ENCODE measurements at places on chromosomes 6 and 20. TPM values are rescaled to one million over a fixed set of nuclear protein-coding genes. Genes with fewer than 3 reads are reported as not detected.

IL17A gene
- total RNA-seq, result not detected

POM121L2 gene
- total RNA-seq, result not detected

KCNK5 gene
- not detected for total RNA-seq

STK35 gene
- total RNA-seq, result 17.7 TPM

ENPP5 gene
- 0.43 TPM for total RNA-seq

LY86 gene
- not detected for total RNA-seq

BMP5 gene
- total RNA-seq, result under 0.01 TPM

GRCh38 chr6:25934156-25934555, 3.7 kb upstream of the SLC17A2 start:
- DNase-seq, result no peak

GRCh38 chr6:83872386-83873118, 13.1 kb downstream of the CYB5R4 start:
- DNase-seq, result no peak

GRCh38 chr6:74596588-74596987, 609.3 kb downstream of the COL12A1 start:
- DNase-seq, result no peak

- peak; percentile 25 for DNase-seq
Observed at GRCh38 chr6:46648869-46649492, 3.6 kb downstream of the CYP39A1 start.

DNA sequence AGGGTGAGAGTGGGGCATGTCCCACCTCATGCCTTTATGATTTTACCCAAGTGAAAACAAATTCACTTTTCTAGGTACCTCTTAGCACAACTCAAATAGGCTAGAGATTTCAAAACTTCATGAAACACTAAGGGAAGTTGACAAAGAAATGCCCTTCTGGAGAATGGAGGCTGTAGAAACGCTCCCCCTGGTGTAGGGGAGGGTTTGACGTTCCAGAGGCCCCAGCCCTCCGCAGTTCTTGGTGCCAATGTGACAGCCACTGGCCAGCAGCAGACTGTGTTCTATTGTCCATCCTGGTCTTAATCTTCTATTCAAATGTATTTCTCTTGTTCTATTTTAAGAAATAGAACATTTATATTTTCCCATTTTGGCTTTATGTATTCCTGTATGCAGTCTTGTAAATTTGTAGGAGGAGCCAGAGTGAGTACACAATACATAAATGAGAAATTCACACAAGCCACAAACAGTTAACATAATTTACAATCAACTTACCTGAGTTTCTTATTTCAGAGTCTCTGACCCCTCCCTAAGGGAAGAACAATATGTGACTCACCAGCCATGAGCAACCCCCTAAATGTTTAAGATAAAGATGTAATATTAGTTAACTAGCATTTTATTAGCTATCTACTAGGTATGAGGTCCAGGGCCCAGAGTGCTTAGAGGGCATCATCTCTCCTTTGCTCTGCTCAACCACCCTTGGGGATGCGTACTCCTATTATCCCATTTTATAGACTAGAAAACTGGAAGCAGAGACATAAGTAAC, 8.8 kb upstream of the MUC21 start:
- DNase-seq, result no peak

DNA sequence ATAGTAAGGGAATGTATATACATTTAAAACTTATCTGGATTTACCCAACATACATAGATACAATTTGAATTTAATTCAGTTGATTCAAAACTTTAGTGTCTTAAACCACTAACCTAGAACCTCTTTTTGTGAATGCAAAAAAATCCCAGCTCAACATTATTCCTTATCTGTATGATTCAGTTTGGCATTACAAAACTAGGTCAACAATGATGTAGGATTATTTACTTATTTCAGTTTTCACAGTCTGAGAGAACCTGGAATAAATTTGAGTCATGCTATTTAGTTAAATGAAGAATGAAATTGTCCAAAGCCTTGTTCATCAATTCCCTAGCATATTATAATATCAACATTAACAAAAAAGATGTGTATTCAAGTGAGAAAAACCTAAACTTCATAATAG, 7.4 kb upstream of the PLCB1 start:
- DNase-seq, result no peak

DNA sequence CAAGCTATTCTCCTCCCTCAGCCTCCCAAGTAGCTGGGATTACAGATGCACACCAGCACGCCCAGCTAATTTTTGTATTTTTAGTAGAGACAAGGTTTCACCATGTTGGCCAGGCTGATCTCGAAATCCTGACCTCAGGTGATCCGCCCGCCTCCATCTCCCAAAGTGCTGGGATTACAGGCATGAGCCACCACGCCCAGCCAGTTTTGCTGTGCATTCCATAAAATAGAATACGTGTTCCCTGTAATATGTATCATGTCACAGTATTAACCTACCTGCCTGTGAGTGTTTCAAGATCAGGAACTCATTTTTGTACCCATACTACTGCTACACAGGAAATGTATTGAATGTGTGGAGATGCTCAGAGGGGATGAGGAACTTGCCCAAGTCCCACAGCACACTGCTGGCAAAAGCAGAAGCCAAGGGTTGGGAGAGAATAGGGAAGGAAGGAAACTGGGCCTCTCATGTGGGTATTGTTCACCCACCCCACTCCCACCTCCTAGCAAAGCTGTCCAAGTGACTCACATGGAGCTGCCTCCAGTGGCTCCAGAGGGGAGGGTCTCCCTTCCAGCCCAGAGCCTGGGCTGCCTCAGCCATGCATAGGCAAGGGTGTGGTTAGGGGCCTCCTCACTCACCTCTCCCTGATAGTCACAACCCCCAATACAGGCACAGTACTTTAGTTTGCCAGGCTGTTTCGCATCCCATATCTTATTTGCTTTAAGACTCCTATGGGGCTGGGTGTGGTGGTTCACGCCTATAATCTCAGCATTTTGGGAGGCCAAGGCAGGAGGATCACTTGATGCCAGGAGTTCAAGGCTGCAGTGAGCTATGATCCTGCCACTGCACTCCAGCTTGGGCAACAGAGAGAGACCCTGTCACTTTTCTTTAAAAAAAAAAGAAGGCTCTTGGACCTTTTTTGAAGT, 9.4 kb downstream of the HM13 start:
- DNase-seq, result no peak

DNA sequence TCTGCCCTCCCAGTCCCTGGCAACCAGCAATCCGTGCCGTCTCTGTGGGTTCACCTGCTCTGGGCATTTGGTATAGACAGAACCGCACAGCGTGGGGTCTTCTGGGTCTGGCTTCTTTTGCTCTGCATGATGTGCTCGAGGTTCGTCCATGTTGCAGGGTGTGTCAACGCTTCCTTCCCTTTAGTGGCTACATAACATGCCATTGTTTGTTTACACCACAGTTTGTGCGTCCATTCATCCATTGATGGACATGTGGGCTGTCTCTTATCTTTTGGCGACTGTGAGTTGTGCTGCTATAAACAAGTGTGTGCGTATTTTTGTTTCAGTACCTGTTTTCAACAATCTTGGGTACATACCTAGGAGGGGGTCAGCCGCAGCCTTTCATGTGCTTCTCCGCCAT, 149.5 kb upstream of the RPS6KA2 start:
- no peak for DNase-seq

DNA sequence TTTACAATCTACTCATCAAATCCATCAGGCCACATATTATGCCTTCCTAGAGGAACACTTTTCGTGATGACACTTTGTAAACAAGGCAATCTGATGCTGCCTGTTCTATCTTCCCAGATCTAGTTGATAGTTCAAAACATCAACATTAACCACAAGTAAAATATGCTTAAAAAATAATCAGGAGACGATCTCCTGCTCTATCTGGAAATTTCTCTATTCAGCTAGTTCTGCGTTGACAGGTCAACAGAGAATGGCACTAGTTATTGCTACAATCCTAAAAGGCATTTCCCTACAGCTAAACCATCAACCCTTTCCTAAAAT, 2.1 kb downstream of the B4GALT5 start:
- DNase-seq, result no peak

GRCh38 chr6:117505311-117505710, 22.8 kb downstream of the DCBLD1 start:
- DNase-seq, result peak; percentile 72

DNA sequence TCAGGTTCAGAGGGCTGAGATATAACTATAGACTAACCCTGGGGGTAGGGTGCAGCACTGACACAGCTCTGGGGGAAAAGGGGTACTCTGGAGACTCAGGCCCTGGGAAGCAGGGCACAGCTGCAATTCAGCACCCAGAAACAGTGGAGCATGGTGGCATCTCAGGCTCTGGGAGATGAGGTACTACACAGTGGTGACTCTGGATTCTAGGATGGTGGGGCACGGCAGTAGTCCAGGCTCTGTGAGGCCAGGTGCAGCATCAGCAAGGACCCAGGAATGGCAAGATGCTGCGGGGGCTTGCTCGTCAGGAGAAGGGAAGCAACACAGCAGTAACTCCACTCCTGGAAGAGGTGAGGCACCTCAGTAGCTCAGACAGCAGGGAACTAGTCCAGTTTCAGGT, 271.5 kb upstream of the MOCS1 start:
- no peak for DNase-seq

- DNase-seq, result no peak
Observed at GRCh38 chr6:69390125-69390524, 406.7 kb downstream of the LMBRD1 start.

DNA sequence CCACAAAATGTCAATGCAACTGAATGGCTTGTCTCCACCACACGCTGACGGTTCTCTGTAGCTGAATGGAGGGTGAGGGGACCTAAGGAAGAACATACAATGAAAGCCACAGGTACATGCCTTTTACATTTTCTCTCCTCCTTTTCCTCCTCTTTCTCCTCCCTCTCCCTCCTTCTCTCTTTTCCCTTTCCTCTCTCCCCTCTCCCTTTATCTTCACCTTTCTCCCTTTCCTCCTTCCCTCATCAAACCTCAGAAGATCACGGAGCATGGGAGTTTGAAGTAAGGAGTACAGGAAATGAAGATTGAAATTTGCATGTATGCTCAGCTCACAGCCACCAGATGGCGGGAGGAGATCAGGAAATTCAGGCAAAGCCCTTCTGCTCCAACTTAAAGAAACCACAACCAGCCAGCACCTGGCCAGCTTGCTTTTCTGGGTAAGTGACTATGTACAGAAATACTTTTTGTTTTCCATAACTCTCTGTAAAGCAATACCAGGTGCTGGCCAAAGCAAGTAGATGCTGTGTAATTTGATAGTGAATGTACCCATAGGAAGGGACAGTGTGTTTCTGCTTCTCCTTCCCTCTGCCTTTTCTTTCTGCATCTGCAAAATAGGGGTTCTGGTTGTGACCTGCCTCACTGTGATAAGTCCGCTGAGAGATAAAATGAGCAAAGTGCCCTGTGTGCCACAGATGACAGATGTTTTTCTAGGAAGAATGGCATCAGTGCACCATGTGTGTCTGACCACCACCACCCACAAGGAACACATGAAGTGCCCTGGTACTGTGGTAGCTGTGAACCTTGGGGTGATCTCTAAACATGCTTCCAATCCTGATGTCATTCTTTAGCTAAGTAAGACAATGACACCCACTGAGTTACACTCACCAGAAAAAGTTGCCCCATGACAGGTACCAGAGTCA, 18.6 kb upstream of the FOXO3 start:
- DNase-seq, result peak; percentile 87

- peak; percentile 14 for DNase-seq
Observed at GRCh38 chr6:161409353-161409752, 135.5 kb upstream of the AGPAT4 start.

DNA sequence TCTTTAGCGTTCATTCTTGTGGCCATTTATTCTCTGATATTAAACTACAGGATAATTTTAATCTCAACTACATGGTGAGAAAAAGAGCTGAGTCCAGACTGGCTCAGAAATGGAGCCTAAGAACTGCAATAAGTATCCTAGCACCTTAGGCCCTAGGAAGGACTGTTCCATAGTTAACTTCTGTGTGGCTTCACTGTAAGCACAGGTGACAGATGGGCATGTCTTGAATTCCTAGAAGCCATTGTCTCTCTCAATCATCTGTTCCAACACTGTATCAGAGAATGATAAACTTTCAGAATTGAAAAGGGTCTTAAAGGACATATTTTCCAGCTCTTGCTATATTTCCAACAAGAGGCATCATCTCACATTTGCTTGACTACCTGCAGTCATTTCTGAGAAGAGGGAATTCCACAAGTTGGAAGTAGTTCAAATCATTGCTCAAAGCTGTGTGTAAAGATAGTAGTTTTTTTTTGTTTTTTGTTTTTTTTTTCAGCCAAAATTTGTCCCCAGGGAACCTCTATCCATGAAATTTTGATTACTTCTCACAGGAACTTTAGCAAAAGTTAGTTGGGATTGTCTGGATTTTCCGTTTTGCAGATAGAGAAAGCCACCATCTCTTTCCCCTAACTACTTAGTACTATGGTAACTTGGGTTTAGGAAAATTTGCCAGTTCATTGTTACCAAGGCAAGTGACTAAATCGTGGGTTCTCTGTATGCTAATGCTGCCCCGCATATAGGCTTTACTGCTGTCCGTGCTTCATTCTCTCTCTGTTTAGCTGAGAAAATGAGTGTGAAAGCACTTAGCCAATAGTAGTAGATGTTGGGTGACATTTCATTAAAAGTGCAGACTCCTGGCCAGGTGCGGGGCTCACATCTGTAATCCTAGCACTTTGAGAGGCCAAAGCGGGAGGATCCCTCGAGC, 47.2 kb downstream of the KCNS1 start:
- no peak for DNase-seq

GRCh38 chr20:59784791-59785668, 148.4 kb downstream of the SYCP2 start:
- DNase-seq, result no peak

- DNase-seq, result peak; percentile 41
Observed at GRCh38 chr6:14848019-14848418, 397.9 kb upstream of the JARID2 start.

DNA sequence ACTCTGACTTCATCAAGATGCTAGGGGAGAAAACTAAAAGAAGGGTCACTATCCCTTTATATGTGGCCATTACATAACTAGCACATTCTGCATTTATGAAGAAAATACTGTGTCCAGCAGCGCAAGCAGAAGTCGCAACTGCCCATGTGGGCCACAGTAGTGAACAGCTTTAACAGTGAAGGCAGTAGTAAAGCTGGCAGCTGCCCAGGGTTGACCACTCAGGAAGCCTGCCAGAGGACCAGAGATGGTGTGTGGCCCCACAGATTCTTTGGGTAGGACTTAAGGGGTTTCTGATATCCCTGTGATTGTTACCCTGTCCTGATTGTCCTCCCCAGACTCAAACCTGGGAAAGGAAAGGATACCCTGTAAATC, 88.3 kb upstream of the NT5E start:
- DNase-seq, result no peak

DNA sequence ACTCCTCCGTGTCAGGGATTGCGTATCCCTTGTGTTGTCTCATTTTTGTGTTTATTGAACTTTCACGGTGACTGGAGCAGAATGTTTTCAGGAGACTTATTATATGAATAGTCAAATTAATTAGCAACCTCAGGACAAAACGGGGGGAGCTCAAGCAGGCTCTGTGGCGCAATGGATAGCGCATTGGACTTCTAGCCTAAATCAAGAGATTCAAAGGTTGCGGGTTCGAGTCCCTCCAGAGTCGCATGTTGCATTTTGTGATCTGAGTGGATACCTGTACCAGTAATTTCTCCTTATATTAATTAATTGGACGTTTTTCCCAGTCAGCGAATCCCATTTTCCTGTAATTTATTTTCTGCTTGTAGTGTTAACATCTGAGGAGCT, 89.1 kb upstream of the ZNF184 start:
- DNase-seq, result no peak
